ENCODE measurements at places on chromosomes 3 and 15.

DNA sequence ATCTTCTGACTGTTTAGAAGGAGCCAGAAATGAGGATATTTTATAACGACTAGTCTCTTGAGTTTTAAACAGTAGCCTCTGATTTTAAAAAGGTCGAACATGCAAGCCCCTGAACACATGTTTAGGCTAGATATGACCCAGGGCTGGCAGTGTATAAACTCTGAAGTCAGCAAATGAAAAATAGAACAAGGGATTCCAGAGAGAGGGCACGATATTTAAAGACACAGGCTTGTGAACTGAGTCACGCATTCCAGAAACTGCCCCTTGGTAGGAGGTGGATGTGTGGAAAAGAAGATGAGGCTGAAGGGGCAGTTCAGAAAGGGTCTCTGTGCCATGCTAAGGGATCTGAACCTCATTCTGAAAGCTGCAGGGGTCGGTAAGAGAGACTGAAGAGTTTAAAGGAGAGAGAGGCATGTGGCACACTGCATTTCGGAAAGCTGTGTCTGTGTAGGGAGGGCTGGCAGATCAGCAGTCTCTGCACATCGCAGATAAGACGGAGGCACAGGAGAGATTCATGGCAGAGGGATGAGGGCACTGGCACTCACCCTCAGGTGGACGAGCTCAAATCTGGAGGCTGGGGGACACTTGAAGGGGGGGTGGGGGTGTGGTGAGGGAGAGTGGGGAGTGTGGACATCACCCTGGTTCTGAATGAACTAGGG is 22.1 kb downstream of the ST8SIA2 start:
- DNase-seq: no peak

DNA sequence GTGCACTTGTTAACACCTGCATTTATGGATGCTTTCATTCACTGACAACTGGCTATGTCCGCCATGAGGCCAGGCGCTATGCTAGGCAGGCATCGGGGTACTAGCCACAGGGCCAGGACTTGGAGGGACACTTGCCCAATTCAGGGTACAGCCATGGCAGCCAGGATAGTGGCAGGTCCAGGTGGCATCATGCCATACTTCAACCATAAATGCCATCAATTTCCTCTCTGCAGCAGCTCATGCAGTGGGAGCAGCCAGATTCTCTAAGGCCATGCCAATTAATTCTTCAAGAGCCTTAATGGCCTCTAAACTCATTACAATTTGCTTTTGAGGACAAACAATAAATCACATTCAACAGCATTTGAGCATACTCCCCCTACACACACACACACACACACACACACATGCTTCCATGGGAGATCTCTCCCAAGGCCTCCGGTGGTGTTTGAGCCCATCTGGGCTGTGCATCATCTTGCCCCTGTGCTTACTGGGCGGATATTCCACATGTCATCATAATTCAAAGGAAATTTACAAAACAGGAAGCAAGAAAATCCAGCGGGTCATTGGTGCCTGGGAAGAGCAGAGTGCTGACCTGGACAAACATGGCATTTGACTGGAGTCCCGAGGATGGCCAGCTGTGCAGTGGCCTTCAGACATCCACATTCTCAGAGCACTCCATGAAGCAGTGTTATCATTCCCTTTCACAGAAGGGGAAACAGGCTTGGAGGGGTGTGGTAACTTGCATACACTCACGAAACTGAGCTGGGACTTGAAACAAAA is 109.1 kb downstream of the IQSEC1 start:
- no peak for DNase-seq

DNA sequence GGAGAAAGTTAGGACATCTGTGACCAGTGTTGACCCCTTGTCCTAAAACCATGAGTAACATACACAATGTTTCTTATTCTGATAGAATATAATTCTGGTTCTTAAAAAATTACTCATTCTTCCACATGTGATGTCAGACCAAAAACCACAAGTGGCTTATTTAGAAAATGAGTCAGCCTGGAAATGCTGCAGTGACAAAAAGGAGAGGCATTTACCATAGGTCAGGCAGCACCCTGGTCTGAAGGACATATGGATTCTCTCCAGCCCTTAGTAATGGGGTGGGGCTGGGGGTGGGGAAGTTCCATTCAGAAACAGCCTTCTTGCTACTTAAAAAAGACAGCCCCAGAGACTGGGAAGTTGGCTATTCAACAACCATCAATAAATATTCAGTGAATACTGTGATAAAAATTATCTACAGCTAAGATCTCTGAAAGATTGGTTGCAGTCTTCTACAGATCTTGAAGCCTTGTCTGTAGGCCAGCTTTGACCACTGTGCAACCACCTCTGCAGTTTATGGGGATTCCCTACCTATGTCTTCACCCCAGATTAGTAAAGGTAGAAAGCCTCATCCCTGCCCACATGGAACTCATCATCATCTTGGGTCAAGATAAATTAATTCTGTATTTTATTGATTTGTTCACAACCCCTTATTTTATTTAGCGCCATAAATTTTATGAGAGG is 34.9 kb upstream of the TIMP4 start:
- peak; percentile 18 for DNase-seq

DNA sequence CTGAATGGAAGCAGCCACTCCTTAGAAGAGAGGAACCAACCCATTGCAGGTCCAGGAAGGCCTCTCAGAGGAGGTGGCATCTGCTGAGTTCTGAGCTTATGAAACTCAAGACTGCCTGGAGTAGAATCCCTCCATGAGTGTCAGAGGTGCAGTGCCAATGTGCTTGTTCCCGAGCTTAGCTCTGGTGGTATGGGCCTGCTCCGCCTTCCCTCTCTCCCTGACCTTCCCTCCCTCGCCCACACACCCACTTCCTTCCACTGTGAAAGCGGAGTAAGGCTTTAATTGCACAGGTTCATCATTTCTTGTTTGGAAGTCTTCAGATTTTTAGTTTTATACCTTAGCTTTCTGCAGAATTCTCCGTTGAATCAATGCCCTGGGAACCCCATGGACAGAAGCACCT is 208.0 kb upstream of the BHLHE40 start:
- DNase-seq: no peak

GRCh38 chr3:95334461-95334860 is 1271.6 kb downstream of the NSUN3 start:
- no peak for DNase-seq

GRCh38 chr3:139718415-139718814 is 40.6 kb upstream of the NMNAT3 start:
- DNase-seq: no peak
